ENCODE measurements at places on chromosomes 13 and 19.

DNA sequence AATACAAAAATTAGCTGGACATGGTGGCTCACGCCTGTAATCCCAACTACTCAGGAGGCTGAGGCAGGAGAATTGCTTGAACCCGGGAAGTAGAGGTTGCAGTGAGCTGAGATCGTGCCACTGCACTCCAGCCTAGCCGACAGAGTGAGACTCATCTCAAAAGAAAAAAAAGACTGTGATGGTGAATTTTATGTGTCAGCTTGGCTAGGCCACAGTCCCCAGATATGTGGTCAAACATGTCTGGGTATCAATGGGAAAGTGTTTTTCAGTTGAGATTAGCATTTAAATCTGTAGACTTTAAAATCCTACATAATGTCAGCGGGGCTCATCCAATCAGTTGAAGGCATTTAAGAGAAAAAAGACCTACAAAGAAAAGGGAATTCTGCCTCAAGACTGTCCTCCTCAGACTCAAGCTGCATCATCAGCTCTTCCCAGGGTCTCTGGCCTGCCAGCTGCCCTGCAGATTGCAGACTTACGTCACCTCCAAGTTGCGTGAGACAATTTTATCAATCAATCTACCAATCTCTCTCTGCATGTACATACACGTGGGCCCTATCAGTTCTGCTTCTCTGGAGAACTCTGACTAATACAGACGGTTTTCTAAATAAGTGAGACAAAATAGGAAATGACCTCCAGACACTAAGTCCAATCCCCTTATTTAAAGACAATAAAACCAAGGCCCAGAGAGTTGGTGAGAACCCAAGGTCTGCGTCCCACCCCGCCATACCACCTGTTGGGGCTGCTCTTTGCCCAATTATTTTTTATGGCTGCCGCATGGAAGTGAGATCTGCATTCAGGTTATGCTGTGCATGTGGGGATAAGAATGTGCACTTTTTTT lies 99.2 kb downstream of the ABCC4 start:
- DNase-seq, result no peak

- no peak for DNase-seq
These were observed 841 bp upstream of the ZNF223 start for GRCh38 chr19:44050740-44051649.

DNA sequence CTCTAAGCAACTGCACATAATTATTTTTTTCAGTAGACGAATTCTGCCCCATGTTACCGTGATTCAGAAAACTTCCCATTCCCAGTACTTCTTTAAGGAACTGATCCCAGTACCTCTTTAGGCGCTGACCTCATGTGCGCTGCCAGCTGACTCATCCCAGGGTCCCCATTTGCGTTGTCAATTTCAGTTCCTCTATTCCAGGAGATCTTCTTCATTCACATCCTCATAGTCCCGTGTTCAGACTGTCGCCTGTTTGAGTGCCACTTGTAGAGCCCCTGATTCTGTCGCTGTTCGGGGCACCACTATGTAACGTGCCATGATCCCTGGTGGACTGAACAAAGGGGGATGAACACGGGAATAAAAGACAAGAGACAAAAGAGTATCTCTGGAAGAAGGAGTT lies 16.4 kb downstream of the FPR3 start:
- no peak for DNase-seq

DNA sequence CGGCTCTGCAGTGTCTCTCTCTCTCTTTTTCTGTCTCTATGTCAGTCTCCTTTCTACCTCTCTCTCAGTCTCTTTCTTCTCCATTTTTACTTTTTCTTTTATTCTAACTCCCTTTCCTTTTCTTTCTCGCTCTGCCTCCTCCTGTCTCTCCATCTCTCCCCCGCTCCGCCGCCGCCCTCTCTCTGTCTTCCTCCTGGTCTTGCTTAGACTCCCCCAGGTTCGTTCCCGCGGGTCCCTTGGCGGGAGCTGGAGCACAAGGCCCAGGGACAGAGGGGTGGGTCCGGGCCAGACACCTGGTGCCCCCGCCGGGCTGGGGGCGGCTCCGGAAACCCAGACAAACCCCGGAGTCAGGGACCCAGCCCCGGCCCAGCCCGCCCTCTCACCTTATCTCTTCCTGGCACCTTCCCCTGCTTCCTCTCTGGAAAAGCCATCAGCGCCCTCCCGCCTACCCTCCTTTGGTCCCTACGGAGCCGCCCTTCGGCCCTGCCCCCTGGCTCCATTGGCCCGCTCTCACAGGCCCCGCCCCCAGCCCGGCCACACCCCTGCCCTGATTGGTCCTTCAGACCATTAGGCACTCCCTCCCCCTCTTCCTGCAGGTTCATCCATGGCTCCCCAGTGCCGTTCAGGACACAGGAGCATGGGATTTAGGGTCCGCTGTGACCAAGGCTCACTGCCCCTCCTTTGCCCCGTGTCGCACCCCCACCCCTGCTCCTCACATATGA lies 15.4 kb upstream of the NOP53 start:
- no peak for DNase-seq

DNA sequence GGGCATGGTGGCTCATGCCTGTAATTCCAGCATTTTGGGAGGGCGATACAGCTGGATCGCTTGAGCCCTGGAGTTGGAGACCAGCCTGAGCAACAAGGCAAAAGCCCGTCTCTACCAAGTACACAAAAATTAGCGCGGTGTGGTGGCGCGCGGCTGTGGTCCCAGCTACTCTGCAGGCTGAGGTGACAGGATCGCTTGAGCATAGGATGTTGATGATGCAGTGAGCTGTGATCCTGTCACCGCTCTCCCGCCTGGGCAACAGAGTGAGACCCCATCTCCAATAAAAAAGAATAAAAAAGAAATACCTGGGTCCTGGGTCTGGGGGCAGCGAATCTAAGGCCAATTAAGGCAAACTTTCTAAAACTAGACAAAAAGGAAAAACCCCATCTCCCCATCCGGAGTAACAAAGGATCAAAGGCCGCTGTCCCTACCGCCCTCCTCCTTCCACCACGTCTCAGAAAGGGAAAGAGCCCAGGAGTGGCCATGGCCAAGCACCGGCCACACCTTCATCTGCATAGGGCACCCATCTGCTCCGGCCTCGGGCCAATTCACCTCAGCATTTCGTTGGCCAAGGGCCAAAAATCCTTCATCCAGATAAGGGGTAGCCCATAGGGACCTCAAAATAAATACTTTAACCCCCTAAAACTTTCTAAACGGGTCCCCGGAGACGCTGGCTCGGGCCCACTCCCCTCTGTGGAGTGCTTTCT lies 851 bp downstream of the ZNF320 start:
- no peak for DNase-seq

- DNase-seq, result no peak
These were observed 569.9 kb downstream of the UQCRFS1 start for GRCh38 chr19:28642787-28643683.

- no peak for DNase-seq
These were observed 3.6 kb upstream of the LIN7B start for GRCh38 chr19:49110567-49110966.

- no peak for DNase-seq
These were observed 627.7 kb downstream of the LIG4 start for GRCh38 chr13:107587681-107588080.

- DNase-seq, result no peak
These were observed 1.3 kb upstream of the PCDH9 start for GRCh38 chr13:67231289-67232000.

GRCh38 chr19:19059837-19060611 lies 3.8 kb upstream of the SLC25A42 start:
- no peak for DNase-seq

DNA sequence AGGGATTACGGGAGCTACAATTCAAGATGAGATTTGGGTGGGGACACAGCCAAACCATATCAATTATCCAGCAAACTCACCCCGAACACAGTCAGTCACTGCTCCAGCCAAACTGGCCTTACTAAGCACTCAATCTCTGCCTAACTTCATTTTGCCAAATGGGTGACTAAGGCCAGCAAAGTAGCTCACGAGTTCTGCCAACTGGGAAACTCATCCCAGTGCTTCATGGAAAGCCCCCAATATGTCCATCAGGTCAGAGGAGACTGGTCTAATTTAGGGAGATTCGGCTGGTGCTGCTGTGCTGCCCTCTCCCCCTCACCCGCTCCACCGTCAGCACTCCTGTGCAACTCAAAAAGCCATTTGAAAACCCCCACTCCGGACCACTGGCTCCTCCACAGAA lies 324.0 kb downstream of the FOXO1 start:
- no peak for DNase-seq

- DNase-seq, result no peak
These were observed 5.7 kb downstream of the USPL1 start for GRCh38 chr13:30623392-30623791.

GRCh38 chr13:110555601-110556223 lies 5.8 kb downstream of the RAB20 start:
- DNase-seq, result no peak

GRCh38 chr13:77579959-77580358 lies 44.5 kb downstream of the SCEL start:
- no peak for DNase-seq

All from T1000 (cell line).